NK-92 treated with Interleukin-12 subunit alpha and Interleukin-12 subunit beta, amount 100 ng/mL, for 24 hours (cell line): ENCODE measurements at places on chromosomes 5 and 9.

DNA sequence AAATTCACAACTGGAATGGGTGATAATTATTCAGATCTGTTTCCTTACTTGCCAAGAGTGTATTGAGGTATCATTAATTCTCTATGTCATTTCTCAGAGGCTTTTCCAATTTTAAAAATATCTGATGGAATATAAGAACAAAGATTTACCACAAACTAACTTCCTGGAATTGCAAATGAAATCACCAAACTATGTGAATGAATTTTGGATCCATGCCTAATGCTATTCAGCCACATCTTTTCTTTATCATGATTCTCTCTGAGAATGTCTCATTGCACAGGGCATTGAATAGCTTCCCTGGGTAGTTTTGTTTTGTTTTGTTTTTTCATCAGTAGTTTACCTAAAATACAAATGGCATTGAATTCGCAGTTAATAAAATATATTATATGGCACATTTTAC lies 146.9 kb upstream of the FBN2 start:
- DNase-seq = no peak

DNA sequence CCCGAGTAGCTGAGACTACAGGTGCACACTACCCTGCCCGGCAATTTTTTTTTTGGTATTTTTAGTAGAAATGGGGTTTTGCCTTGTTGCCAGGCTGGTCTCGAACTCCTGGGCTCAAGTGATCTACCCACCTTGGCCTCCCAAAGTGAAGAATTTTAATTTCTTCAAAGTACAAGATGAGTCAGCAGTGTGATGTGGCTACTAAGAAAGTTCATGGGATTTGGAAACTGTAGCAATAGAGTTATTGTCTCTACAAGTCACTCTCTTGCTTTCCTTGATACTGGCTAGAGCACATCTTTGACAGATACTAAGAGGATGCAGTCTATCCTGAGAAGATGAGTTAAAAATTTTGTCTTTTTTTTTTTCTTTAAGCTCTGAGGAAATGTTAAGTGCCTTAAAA lies 1.6 kb downstream of the CREB3 start:
- DNase-seq = no peak

GRCh38 chr9:83220730-83221129 lies 157.8 kb upstream of the RASEF start:
- no peak for DNase-seq

- DNase-seq = no peak
Measured at GRCh38 chr5:112248623-112249022, 170.5 kb downstream of the EPB41L4A start.

DNA sequence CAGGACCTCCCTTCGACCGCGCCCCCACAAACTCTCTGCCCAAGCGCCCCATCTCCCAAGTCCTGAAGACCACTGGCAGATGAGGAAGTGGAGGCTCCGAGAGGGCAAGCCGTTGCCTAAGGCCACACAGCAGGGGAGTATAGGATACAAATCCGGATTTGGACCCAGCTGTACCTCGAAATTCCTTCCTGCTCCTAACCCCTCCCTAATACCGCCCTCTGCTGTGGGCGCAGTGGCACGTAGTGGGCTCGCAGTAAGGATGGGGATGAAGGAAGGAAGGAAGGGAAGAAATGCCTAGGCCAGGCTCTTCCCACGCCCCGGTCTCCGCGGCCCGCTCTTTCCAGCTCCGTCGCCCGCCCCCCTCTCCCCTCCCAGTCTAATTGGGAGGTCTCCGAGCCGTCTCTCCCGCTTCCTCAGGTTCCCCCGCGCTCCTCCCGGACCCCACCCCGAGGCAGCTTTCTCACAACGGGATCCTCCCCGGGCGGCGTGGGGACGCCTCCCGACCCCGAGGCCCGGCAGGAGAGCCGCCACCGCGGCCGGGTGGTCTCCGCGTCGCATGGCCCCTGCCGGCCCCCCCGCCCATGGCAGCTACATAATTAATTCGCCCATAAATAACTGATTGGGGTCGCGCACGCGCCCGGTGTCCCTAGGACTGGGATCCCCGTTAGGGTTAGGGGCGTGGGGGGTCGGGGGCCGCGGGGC lies 138.9 kb downstream of the C9orf50 start:
- no peak for DNase-seq

- DNase-seq = no peak
Measured at GRCh38 chr9:101062686-101063085, 34.2 kb downstream of the PLPPR1 start.

GRCh38 chr9:19026375-19026774 lies 6.6 kb downstream of the SAXO1 start:
- no peak for DNase-seq

- DNase-seq = no peak
Measured at GRCh38 chr5:112862085-112862484, 998 bp downstream of the SRP19 start.

DNA sequence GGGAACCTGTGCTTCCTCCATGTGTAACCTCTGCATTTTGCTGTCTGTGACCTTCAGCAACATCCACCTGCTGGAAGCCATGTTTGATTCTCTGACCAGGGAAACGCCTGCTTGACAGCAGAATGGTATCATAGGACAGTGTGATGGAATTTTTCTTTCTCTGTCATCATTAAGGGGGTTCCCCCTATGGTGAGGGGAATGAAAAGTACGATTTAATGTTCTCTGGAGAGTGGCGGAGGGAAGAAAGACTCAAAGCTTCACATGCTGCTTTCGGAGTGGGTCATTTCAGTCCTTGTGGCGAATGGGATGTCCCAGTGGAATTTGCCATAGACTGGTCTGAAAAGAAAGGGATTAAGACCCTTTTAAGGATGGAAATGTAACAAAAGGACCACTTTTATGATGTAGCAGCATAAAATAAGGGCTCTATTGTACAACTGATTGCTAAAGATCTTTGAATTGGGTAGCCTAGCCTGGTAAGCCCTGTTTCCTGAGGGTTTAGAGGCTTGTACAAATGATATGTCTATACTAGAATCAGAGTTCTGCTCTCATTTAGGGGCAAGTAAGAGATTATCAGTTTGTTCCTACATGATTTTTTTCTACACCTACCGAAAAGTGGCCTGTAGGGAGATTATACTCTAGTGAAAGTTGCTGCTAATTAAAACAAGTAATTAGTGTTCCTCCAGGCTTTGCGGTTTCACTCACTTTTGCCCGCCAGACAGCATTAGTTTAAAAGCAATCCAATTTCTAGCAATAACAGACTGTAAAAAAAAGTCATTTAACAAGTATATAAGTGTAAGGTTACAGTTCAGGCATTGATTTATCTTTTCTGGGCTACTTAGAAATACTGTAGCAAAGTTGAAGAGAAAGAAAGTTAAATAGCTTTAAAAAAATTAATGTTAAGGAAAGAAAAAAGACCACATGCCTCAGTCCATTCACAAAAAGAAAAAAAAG lies 904.5 kb downstream of the NR2F1-AS1 start:
- DNase-seq = no peak

DNA sequence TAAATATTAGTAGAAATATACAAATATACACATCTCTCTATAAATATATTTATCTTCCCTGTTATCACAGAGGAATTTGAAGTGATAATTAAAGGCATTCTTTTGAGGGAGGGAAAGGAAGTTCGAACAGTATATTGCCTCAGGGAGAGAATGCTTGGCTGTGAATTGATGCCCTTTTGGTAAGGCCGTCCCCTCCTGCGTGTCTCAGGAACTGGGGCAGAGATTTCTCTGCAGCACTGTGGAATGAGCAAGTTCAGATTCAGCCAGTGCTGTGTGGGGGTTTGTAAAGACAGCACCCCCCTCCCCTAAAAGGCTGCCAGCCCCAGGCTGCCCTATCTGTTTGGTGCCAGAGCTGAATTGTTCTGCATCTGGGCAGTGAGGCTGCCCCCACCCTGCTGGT lies 42.0 kb downstream of the UBE2QL1 start:
- no peak for DNase-seq

DNA sequence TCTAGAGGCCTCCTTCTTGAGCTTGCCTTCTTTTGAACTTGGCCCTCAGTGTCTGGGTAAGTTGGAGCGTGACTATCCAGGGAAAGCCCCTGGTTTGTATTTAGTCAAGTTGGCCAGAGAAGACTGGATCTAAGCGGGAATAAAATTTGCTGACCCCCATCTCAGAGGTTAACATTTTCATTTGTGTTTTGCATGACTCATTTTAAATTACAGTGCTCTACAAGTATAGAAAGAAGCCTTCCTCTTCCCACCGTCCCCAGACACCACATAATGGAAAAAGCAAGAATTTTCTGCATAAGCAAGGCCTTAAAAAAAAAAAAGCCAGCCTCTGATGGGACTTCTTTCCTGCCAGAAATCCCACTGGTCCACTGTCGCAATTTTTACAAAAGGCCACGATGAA lies 27.2 kb downstream of the PIK3R1 start:
- no peak for DNase-seq

GRCh38 chr5:109312695-109313094 lies 97.1 kb downstream of the PJA2 start:
- DNase-seq = no peak

DNA sequence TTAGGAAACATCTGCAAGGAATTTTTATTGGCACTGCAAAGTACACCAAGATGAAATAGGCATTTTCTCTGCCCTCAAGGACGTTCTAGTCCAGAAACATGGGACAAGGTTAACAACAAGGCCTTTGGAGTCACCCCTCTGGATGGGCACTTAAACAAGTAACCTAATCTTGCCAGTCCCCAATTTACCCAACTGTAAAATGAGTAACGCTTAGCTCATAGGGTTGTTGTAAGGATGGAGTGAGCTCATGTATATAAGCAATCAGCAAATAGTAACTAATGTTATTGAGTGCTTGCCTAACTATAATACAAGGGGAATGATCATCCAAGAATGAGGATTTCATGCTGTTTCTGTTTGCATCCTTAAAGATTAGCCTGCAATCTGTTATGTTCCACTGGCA lies 189.3 kb downstream of the PAPPA start:
- no peak for DNase-seq
